Stomach (tissue), 19 donors: ENCODE measurements at places on chromosomes 1 and 21.

- DNase-seq, result no peak
- no peaks in the 10 kb centered on the region for H3K27me3 ChIP-seq
- H3K4me3 ChIP-seq, result peak overlapping the region; percentile 97
- peaks cover 9% of the 10 kb centered on the region for H3K36me3 ChIP-seq
Measured at GRCh38 chr1:54405898-54406293, 298 bp downstream of the SSBP3 start.

DNA sequence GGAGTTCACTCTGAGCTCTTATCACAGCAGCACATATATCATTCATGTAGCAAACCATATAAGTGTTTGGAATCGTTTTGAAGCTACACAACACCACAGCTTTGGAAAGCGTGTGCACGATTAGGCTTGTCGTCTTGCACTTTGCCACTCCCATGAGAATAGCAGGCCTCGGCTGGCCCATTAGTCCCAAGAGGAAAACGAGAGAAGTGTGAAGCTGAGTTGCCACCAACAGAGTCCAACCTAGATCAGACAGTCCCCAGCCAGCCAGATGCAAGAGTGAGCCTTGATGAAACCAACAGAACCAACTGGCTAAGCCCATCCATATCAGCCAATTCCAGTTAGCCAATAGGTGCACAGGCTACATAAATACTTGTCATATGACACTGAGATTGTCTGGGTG, 238.4 kb downstream of the C1orf94 start:
- H3K4me3 ChIP-seq, result no peak overlapping the region
- H3K4me1 ChIP-seq, result no peaks in the 10 kb centered on the region
- DNase-seq, result no peak
- no peaks in the 10 kb centered on the region for H3K36me3 ChIP-seq
- H3K27ac ChIP-seq, result no peak overlapping the region
- H3K27me3 ChIP-seq, result no peaks in the 10 kb centered on the region

DNA sequence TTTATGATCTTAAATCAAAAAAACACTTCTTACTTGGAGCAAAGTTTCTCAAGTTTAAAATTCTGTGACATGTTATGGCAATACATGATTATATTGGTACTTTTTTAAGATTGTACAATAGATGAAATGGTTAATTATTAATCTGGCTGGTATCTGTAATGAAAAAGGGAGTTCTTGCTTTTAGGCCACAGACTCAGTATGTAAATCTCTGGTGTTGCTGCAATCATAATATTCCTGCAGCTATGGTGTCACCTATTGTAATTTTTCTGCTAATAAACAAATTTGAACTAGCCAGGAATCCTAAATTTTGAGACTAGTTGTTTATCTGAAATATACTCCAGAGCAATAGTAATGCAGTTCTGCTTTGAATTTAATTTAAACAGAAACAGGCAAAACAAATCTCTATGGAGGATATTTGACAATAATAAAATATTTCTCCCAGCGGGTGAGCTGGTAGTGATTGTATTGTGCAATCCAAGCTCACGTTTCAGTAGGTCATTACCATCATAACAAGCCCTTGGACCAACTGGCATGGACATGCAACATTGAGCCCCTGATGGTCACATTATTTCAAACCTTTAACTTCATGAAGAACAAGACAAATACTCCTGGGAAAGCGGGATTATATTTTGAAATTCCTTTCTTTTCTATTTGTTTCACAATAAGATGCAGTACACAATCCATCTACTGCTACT, 77.2 kb upstream of the USH2A start:
- no peaks in the 10 kb centered on the region for H3K27me3 ChIP-seq
- H3K4me3 ChIP-seq, result no peak overlapping the region
- no peak overlapping the region for H3K27ac ChIP-seq
- H3K4me1 ChIP-seq, result no peaks in the 10 kb centered on the region
- DNase-seq, result no peak

DNA sequence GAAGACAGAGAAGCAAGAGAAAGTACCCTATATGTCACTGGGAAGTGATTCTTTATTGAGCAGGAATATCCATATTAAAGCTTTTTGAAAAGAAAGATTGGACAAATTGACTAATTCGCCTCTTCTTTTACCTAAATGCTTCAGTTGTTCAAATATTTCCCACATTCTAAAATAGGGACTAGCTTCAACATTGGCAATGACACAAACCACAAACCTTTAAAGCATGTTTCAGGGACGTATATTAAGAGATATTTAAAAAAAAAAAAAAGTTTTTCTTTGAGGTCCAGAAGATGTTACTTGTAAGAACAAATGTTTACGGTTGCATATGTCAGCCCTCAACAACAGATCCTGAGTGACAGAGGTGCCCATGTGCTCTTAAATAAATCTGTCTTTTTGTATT, 235.0 kb upstream of the NFIA start:
- no peak overlapping the region for H3K27ac ChIP-seq
- H3K27me3 ChIP-seq, result no peaks in the 10 kb centered on the region
- H3K4me3 ChIP-seq, result no peak overlapping the region
- DNase-seq, result no peak

DNA sequence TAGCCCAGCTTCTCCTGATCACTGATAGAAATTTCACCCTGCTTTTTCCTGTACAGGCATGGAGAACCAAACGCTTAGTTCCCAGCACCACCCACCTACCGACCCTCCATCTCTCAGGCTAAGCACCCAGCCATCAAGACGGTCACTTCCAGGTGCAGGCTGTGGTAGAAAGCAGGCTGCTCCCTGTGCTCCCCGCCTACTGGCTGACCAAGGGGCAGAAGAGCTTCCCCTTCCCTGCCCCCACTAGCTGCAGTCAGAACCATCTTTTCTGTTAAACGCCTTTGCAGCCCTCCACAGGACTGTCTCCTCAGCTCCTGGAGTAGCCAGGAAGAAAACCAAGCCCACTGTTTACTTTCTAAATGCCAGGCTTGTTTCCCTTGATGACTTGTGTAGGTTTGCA, 23.0 kb downstream of the SPATA46 start:
- H3K27me3 ChIP-seq, result no peaks in the 10 kb centered on the region
- no peak overlapping the region for H3K4me3 ChIP-seq
- peaks cover 27% of the 10 kb centered on the region for H3K36me3 ChIP-seq
- no peak overlapping the region for H3K27ac ChIP-seq
- H3K4me1 ChIP-seq, result no peaks in the 10 kb centered on the region

GRCh38 chr1:11634365-11635192, 19.6 kb downstream of the FBXO2 start:
- H3K4me1 ChIP-seq, result no peaks in the 10 kb centered on the region
- no peak for DNase-seq
- H3K27me3 ChIP-seq, result peaks cover 90% of the 10 kb centered on the region
- H3K27ac ChIP-seq, result no peak overlapping the region
